ENCODE measurements at places on chromosomes 4 and X.
A peak's percentile ranks its signal among the peaks of the same experiment; 100 is the strongest.

- DNase-seq = no peak
Observed at GRCh38 chr4:48296365-48296764, 26.7 kb upstream of the TEC start.

DNA sequence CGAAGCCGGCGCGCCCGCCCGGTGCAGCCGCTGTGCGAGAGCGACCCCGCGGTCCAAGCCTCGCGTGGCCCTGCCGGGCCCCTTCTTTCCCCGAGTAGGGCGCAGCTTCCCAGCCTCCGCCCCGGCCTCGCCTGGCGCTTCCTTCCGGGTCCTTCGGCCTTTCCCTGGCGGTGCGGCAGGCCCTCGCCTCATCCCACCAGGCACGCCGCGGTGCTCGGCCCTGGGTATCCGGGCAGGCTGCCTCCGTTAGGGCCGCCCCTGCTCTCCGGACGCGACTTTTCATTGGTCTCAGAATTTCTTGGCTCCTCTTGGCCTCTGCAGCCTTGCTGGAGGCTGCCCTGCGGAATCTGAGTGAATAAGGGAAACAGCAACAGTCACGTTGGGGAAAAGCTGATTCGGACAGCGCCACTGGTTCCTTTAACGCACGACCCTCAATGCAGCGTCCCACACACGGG lies 429 bp downstream of the UVSSA start:
- peak; percentile 79 for DNase-seq

DNA sequence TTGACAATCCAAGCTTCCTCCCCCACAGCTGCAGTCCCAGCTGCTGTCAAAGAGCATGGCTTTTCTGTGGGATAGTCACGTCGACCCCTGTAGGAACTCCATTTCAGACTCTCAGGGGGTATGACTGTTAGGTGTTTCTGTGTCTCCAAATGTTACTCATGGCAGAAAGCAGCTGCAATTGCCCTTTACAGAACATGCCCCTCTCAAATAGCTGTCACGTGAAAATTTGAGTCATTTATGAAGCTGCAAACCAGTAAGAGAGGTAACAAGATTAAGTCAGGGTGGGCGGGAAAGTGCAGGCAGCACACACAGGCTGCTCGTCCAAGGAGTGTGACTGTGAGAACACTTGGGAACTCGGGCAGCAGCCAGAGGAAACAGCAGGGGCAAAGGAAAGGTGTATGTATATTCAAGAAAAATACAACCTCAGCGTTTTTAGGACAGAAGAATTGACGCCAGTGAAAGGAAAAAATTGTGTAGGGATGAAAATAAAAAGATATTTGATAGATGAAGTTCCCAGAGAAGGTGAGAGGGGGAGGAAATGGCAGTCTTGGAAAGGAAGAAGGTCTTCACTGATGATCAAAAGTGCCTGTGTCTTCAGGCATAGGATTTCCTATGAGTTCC lies 66.5 kb upstream of the TMEM184C start:
- DNase-seq = no peak

DNA sequence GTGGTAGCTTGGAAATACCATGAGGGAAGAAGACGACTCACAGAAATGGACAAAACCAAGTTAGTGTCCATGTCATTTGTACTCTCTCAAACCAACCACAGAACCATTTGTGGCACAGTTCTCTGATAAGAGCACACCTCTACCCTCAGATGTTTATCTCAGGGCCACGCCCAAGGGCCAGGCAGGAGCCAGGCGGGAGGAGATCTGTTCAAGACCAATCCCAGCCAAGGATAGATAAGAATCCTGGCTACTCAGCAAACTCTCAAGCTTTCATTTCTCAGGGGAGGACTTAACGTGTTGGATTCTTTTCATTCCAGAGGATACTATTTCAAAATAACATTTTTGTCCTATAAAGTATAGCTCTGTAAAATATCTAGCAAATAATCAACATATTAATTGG lies 95.0 kb downstream of the NYX start:
- no peak for DNase-seq

- peak; percentile 16 for DNase-seq
Observed at GRCh38 chrX:74420196-74421035, 877 bp upstream of the SLC16A2 start.

DNA sequence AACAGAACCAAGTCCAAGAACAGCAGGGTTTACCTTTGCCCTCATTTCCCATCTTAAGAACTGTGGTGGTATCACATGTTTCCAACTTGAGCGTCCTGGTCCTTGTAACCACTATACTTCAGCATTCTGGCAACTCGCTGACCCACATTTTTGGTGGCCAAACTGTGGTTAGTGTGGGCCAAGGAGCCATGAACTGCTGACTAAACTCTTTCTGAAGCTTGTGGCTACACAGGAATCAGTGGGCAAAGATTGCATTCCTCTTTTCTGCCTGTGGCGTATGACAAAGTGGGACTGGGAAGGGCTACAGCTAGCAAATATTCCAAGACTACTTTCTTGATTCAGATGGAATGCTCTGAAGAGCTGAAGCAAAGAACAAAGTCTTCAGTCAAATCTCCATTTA lies 106.3 kb upstream of the MID1 start:
- peak; percentile 36 for DNase-seq

DNA sequence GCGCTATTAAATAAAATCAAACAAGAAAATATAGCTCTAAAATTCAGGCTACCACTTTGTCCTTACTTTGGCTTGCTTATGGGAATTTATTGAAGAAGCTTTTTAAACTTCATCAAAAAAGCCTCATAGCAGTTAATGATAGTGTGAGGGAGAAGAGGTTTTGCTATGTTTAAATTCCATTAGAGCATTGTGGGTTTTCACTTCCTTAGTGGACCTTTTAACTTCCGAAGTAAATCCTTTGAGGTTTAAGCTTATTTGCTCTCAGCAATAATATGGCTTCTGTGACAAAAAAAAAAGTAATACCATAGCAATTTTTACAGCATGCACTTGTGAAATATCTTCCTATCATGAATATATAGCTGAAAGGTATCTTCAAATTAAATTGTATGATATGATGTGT lies 120.2 kb upstream of the NDST4 start:
- peak; percentile 13 for DNase-seq

DNA sequence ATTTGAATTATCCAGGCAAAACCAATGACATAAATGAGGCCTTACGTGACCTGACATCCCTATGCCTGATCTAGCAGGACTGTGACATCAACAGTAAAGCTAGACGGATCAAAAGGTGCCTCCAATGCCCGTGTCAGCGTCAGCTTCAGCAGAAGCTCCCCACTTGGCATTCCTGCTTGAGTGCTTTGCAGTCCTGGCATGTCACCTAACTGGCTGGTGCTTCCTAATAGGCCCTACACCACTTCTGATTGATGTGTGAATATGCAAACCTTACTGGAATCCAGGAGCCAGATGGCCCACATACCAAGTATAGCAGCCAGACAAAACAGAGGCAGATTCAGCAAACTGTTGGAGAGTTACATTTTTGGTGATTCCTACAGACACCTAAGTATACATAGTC lies 224.2 kb downstream of the DMD start:
- DNase-seq = no peak
